ENCODE measurements at places on chromosomes 16 and 17.

DNA sequence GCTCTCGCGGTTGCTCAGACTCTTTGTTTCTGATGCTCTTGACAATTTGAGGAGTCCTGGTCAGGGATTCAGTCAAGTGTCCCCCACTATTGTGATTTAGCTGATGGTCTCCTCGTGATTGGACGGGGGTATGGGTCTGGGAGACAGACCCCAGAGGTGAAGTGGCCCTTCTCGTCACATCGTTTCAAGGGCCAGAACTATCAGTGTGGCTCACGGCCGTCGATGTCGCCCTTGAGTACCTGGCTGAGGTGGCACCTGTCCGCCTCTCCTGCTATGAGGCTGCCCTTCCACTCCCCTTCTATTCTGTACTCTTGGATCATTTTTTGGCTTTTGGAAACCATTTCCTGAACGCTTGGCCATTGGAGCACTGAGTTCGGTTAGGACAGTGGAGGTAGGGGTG lies 7.4 kb upstream of the MEAK7 start:
- no peak for DNase-seq

DNA sequence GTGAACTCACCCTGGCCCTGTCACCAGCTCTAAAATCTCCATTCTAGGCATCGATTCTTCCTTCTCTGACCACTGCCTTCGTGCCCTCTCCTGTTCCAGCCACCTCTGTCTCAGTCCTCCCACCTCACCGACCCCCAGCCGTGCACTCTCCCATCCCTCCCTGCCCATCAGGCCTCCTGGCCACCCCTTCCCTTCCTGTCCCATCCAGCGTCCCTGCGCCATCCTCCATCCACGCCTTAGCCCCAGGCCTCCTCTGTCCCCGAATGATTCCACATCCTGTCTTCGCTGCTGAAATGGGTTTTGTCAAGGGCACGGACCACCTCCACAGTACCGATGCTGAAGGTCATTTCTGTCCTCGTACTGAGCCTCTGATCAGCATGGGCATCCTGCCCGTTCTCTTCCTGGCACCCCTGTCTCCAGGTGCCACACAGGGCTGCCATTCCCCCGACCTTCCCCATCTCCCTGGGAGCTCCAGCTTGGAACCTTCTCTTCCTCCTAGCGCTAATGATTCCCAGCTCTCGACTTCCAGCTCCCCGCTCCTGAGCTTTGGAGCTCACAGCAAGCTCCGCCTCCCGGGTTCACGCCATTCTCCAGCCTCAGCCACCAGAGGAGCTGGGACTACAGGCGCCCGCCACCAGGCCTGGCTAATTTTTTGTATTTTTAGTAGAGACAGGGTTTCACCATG lies 2.6 kb downstream of the TRIM65 start:
- DNase-seq: no peak

DNA sequence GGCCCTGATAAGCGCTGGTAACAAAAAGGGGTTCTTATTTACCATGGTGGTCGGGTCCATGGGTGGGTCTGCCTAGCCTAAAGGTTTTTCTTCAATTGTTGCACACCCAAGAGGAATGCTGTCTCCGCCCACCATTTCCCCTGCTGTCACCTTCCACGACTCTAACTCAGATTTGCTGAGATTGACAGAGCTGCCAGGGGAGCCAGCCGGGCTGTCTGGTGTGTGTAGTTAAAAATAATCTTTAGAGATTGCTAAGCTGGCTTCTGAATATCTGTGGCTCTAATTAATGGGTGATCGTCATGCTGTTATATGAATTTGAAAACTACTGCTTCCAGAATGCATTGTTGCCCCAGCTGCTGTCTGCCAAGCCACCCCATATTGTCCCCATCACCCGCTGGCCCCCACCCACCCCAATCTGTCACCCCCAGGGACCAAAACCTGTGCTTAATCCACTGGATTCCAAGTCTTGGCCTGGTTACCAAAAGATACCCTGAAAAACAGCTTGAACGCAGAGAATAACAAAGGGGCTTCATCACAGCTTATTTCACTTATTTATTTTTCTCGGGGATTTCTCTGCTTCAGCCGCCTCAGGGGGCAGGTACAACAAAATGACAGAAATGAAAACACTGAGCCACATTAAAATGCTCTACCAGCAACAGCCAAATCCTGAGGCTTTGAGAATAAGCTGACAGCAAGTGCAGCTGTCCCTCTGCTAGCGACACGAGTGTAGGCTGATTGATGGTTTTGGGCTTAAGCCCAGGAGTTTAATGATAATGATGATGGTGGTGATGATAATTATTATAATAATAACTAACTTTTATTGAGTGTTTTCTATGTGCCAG lies 46.1 kb upstream of the NLK start:
- no peak for DNase-seq

GRCh38 chr17:73224663-73225305 lies 31.9 kb downstream of the COG1 start:
- DNase-seq: no peak

DNA sequence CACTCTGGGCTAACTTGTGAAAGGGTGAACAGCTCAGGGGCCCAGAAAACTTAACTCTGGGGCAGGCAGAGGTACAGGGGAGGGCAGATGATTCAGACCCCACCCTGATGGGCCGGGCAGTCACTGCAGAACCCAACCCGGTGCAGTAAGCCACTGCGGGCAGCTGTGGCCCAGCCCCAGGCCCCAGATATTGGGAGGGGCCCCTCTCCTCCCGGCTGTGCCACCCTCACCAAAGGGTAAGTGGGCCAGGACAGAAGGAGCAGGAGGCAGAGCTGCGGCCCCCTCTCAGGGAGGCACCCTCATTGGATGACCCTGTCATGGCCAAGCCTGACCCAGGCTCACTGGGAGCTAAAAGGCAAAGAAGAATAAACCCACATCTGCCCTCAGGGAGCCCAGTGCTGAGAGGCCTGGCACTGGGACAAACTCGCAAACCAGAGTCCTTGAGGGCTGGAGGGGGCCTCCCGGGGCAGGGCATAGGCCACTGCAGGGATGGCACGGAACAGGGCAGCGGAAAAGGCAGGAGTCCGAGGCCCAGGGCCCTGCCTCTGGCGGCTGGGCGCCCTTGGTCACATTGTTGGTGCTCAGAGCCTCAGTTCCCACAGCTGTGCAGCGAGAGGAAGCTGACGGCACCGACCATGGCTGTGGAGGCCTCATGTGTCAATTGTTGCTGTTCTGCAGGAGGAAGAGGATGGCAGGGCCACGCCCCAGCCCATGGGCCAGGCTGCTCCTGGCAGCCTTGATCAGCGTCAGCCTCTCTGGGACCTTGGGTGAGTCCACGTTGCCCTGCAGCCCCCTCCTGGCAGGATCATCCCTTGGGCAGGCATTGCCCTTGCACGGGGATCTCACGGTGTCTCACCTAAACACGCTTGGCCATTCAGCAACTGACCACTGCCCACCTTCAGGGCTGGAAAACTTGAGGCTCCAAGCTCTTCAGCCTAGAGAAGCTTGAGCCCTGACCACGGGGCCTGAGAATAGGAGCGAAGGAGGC lies 3.1 kb downstream of the ITGB4 start:
- DNase-seq: no peak

- DNase-seq: no peak
These were observed 91.8 kb upstream of the CLEC18A start for GRCh38 chr16:69859105-69859989.

DNA sequence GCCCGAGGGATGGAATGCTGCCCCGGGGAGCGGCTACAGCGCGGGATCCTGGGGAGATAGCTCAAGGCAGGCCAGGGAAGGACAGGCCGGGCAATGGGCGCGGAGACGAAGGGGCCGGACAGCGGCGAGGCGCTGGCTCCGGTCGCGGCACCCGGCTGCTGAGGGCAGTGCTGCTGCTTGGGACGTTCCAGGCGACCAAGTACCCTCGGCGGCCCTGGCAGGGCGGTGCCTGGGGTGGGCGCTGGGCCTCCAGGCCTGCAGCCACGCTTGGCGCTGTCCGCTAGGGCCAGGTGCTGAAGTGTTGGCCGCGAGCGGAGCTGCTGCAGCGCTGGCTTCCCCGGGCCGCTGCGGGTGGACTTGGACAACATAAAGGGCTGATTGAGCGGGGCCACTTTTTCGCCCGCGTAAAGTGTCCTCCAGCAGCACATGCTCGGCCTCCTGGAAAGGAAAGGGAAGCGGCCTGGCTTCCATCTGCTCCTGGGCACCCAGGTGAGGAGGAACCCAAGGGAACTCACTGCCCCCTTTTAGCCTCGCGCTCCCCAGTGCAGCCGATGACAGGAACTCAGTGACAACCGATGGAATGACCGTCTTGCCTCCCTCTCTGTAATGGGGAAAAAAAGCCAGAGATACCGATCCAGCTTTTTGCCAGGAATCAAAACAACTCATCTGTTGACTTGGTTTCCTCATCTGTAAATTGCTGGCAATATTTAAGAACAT lies 23.7 kb downstream of the CLEC3A start:
- no peak for DNase-seq

- DNase-seq: no peak
These were observed 4.3 kb upstream of the SGF29 start for GRCh38 chr16:28549301-28549899.

- no peak for DNase-seq
These were observed 656 bp upstream of the KCTD13 start for GRCh38 chr16:29926711-29927052.

GRCh38 chr17:57567251-57567650 lies 177.8 kb downstream of the CCDC182 start:
- no peak for DNase-seq

DNA sequence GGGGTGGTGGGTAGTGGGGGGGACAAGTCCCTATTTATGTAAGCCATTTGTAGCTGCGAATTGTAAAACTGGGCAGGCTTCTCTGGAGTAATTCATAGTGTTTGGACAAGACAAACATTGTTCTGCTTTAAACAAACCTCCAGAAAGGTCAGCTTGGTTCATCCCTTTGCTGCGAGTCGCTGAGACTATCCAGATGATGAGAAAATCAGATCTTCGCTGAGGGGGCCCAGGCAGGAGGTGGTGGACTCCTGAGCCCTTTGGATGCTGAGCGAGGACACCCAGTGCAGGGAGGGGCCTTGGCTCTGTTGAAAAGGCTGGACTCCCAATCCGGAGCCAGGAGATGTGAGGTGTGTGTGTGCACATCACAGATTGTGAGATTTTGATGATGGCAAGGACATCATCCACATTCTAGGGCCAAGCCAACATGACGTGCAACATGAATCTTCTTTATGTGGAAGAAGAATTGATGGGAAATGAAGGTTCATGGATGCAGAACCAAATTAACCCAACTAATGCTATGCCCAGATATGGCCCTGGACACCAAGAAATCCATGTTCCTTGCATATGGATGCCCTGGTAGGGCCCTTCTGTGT lies 15.0 kb upstream of the NTN1 start:
- DNase-seq: no peak

- no peak for DNase-seq
These were observed 2.3 kb upstream of the SLC16A11 start for GRCh38 chr17:7046127-7046724.
